Activated CD4-positive, alpha-beta T cell treated with anti-CD3 and anti-CD28 coated beads, Interleukin-2, amount 10 ng/mL, durations not matched to agents 24 days and 14 days (primary cell): ENCODE measurements at places on chromosomes 11 and 22. TPM values are rescaled to one million over a fixed set of nuclear protein-coding genes. Genes with fewer than 3 reads are reported as not detected.

The MS4A4A gene
- total RNA-seq, result not detected in 2 replicates

The UCP3 gene
- total RNA-seq, result 2.9 and 3.6 TPM in 2 replicates

The FIBP gene
- 91.0 and 95.7 TPM in 2 replicates for total RNA-seq

The MMP13 gene
- total RNA-seq, result not detected in 2 replicates

The OR4D5 gene
- not detected in 2 replicates for total RNA-seq

The NXPE2 gene
- total RNA-seq, result not detected in 2 replicates

The CXCR5 gene
- 6.1 and 6.4 TPM in 2 replicates for total RNA-seq

The LRFN4 gene
- total RNA-seq, result 51.9 and 55.6 TPM in 2 replicates

The UVRAG gene
- 18.2 and 19.2 TPM in 2 replicates for total RNA-seq

The DCDC1 gene
- not detected in 2 replicates for total RNA-seq

The OLFML1 gene
- total RNA-seq, result not detected in 2 replicates

The IGSF9B gene
- total RNA-seq, result 90.5 and 91.8 TPM in 2 replicates

The KCTD14 gene
- total RNA-seq, result 0.35 TPM in 1 of 2 replicates, not detected in the other

The B4GALNT4 gene
- total RNA-seq, result 3.9 and 4.1 TPM in 2 replicates

The CERK gene
- total RNA-seq, result 62.8 and 63.2 TPM in 2 replicates

The RTN4R gene
- total RNA-seq, result 1.6 and 1.7 TPM in 2 replicates

The DERL3 gene
- total RNA-seq, result 13.4 and 14.8 TPM in 2 replicates

The NRGN gene
- total RNA-seq, result 4.4 and 5.4 TPM in 2 replicates

The ADAMTS15 gene
- total RNA-seq, result 0.02 TPM in 1 of 2 replicates, not detected in the other

The GVQW3 gene
- total RNA-seq, result 3.7 and 4.3 TPM in 2 replicates

The CNIH2 gene
- total RNA-seq, result 1.0 and 2.7 TPM in 2 replicates

The TMPRSS6 gene
- 6.8 and 7.1 TPM in 2 replicates for total RNA-seq

The VSIG2 gene
- 0.23 TPM in 1 of 2 replicates, not detected in the other for total RNA-seq

The MRPL49 gene
- 78.1 and 81.4 TPM in 2 replicates for total RNA-seq

The GALNT18 gene
- total RNA-seq, result 8.6 and 9.3 TPM in 2 replicates

The DENND6B gene
- total RNA-seq, result 1.4 and 2.2 TPM in 2 replicates

The SLC22A12 gene
- not detected in 2 replicates for total RNA-seq

The CARD18 gene
- not detected in 2 replicates for total RNA-seq

The STK33 gene
- 0.57 and 0.63 TPM in 2 replicates for total RNA-seq
